ENCODE measurements at places on chromosomes 16 and 17.

DNA sequence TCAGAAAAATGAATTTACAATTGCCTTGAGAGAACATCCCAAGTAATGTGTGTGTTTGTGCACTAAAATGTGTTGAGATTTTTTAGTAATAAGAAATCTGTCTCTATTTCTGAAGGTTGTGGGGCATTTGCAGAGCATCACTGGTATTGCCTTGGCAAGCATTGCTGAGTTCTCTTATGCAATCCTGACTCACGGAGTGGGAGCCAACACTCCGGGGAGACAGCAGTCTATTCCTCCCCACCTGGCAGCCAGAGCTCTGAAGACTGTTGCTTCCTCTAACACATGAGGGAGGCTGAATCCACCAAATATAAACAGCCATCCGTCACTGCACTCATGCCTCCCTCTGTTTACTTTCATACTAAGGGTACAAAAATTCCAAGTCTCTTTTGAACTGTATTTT, 10.6 kb downstream of the CNTD1 start:
- peak; percentile 54 for DNase-seq

DNA sequence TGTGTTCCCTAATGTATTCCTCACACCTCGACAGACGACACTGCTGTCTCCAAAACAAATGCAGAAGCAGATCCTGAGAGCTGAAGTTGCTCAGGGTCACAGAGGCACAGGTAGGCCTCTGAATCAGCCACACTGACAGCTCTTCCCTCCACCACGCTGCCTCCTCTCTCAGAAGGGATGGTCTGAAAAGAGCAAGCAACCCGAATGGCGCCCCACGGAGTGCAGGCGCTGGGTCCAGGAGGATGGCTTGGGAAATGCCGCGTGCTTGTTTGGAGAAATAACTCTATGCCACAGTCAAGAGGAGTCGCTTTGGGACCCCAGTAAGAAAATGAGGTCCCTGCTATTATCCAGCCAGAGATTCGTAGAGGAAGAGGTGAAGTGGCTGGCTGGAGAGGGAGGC, 15.9 kb downstream of the CYB561 start:
- DNase-seq: no peak

- DNase-seq: no peak
Measured at GRCh38 chr17:81385320-81386111, 9.7 kb upstream of the BAHCC1 start.

DNA sequence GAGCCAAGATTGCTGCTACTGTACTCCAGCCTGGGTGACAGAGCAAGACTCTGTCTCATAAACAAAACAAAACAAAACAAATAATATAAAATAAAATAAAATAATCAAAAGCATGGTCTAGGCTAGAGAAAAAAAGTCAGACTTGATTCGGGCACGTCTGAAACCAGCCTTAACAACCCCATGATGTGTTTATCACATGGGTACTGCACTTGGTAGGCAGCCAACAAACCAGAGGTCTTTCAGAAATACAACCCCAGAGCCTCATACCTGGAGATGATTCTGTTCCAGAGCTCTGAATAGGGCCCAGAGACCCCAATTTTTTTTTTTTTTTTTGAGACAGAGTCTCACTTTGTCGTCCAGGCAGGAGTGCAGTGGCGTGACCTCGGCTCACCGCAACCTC, 9.6 kb upstream of the HAPSTR1 start:
- no peak for DNase-seq

DNA sequence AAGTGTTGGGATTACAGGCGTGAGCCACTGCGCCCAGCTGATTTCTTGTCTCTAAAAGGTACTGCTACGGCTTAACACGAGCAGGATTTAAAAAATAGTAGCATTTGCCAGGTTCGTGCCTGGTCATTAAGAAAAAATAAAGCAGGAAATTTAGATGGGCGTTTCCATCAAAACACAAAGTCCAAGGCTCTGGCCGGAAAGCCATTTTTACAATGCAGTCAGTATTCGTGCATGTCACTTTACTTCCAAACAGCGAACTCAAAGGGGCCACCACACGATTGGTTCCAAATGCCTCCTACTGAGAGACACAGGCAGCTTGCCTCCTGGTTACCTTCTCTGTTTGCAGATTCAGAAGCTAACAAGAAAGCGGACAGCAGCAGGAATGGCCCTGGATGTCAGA, 66.2 kb downstream of the MRM3 start:
- no peak for DNase-seq

- peak; percentile 20 for DNase-seq
Measured at GRCh38 chr16:50821586-50821985, 79.7 kb downstream of the CYLD start.
